ENCODE measurements at places on chromosomes 12 and 14.

DNA sequence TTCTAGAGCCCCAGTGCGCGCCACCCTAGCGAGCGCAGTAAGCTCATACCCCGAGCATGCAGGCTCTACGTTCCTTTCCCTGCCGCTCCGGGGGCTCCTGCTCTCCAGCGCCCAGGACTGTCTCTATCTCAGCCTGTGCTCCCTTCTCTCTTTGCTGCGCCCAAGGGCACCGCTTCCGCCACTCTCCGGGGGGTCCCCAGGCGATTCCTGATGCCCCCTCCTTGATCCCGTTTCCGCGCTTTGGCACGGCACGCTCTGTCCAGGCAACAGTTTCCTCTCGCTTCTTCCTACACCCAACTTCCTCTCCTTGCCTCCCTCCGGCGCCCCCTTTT lies 791 bp downstream of the TMEM233 start:
- H3K4me1 ChIP-seq, result no peaks in the 10 kb centered on the region
- no peak for DNase-seq
- no peaks in the 10 kb centered on the region for H3K36me3 ChIP-seq
- peak overlapping the region; percentile 11 for H3K4me3 ChIP-seq
- no peaks in the 10 kb centered on the region for H3K27me3 ChIP-seq
- H3K27ac ChIP-seq, result no peak overlapping the region

GRCh38 chr14:90536092-90536491 lies 139.3 kb downstream of the CALM1 start:
- peak; percentile 51 for DNase-seq
- no peak overlapping the region for H3K27ac ChIP-seq
- H3K27me3 ChIP-seq, result no peaks in the 10 kb centered on the region

GRCh38 chr12:105839629-105840127 lies 299.1 kb downstream of the NUAK1 start:
- H3K27ac ChIP-seq, result no peak overlapping the region
- no peak for DNase-seq
- H3K27me3 ChIP-seq, result no peaks in the 10 kb centered on the region

GRCh38 chr14:30005114-30005808 lies 77.6 kb upstream of the PRKD1 start:
- no peaks in the 10 kb centered on the region for H3K4me1 ChIP-seq
- no peak overlapping the region for H3K4me3 ChIP-seq

DNA sequence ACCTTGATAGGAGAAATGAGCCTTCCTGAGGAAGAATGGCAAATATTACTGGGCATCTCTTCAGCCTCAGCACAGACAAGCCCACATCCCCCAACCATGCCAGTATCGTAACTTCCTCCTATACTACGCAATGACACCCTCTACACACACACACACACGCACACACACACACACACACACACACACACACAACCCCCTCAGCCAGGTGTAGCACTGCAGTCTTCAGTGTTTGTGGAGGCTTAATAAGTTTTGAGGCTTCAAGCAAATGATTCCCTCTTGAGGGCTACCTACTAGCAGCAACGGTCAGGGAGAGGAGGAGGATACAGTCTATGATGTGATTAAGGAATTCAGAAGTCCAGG lies 1.6 kb downstream of the DGKA start:
- H3K27ac ChIP-seq, result peak overlapping the region; percentile 91
- no peak for DNase-seq
- H3K4me1 ChIP-seq, result peaks cover 4% of the 10 kb centered on the region
- H3K4me3 ChIP-seq, result peak overlapping the region; percentile 79
- H3K36me3 ChIP-seq, result no peaks in the 10 kb centered on the region

Measured in uterus (tissue), 4 donors.